ENCODE measurements at places on chromosomes 7 and 10.

DNA sequence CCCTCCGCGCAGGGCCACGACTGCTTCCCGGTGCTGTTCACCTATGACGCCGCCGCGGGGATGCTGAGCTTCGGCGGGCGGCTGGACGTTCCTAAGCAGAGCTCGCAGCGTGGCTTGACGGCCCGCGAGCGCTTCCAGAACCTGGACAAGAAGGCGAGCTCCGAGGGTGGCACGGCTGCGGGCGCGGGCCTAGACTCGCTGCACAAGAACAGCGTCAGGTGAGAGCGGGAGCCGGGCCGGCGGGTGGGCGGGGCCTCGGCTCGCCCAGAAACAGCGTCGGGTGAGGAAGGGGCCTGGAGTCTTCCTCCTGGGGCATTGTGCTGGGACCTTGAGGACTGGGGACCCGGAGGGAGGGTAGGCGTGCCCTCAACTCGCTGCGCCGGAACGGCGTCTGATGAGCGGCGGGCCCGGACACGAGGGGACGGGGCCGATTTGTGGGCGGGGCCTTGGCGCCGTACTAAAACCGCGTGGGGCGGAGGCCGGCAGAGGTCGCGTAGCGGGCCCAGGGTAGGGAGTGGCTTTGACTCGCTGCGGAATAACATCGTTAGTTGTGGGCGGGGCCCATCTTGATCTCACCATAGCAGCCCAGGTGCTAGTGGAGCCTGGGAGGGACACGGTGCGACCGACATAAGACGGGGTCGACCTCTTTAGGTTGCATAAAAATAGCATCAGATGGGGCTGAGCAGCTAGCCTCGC lies 15.6 kb downstream of the PDAP1 start:
- peak; percentile 77 for DNase-seq

GRCh38 chr10:44008270-44008916 lies 359.7 kb upstream of the ZNF32 start:
- DNase-seq, result peak; percentile 17

GRCh38 chr10:70679498-70679897 lies 7.2 kb downstream of the ADAMTS14 start:
- no peak for DNase-seq

- DNase-seq, result peak; percentile 36
Measured at GRCh38 chr7:98133181-98133580, 26.5 kb downstream of the LMTK2 start.

- no peak for DNase-seq
Measured at GRCh38 chr7:981793-982510, 1.0 kb upstream of the CYP2W1 start.

- no peak for DNase-seq
Measured at GRCh38 chr10:17236468-17237148, 8.6 kb downstream of the VIM start.

GRCh38 chr7:135180122-135180521 lies 9.6 kb upstream of the CYREN start:
- no peak for DNase-seq

DNA sequence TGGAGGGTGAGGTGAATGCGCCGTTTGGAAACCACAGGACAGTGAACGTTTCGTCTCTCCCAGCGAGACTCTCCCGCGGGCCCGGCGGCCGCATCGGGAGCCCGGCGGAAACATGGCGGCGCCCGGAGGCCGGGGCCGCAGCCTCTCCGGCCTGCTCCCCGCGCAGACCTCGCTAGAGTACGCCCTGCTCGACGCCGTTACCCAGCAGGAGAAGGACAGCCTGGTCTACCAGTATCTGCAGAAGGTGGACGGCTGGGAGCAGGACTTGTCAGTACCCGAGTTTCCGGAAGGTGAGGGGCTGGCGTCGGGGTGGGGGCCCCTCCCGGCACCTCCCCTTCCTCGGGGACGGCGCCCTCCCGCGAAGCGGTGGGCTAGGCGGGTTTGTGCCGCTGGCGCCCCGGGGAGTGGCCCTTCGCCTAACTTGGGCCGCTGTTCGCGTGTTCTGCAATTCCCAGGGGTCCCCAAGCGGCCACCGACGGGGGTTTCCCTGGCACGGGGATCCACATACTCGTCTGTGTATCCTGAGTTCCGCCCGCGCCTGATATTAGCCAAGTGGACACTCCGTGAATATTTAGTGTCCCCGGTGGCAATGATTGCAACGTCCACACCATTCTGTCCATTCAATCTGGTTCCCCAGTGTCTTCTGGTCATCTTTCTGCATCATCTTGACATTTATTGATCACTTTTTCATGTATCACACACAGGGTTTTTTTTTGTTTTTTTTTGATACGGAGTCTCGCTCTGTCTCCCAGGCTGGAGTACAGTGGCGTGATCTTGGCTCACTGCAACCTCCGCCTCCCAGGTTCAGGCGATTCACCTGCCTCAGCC lies 514 bp downstream of the NHLRC2 start:
- peak; percentile 54 for DNase-seq

DNA sequence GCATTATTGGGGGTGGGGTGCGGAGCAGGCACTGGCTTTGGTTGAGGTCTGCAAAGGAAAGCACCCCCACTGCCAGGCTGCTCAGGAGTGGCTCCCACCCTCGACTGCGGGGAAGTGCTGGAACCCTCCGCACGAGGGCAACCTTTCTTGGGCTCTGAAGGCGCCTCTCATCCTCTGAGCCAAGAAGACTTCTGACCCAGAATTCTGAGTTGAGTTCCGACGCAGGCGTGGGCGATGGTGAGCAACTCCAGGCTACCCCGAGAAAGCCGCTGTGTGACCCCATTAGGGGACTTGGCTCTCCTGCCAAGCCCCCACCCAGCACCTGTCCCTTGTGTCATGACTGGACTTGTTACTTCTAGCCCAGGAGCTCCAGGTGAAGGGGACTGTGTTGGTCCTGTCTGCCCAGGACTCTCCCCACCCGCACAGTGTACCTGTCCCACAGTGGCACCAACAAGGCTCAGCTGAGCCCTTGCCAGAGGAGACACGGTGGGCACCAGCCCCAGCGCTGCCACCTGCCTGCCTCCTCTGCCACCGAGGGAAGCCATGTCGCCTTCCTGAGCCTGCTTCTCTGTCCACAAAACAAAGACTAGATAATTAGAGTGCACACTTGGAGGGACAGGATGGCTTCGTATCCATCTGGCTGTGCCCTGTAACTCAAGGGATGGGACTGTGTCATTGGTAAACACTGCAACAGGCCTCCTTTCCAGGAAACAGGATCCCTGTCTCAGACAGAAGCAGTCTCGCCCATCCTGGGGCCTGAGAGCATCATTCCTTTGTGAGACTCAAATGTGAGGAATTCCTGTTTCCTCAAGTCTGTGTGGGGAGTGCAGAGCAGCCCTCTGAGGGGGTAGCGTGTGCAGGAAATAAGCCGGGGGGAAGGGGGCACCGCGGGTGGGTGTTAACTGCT lies 128.8 kb downstream of the LHPP start:
- no peak for DNase-seq

DNA sequence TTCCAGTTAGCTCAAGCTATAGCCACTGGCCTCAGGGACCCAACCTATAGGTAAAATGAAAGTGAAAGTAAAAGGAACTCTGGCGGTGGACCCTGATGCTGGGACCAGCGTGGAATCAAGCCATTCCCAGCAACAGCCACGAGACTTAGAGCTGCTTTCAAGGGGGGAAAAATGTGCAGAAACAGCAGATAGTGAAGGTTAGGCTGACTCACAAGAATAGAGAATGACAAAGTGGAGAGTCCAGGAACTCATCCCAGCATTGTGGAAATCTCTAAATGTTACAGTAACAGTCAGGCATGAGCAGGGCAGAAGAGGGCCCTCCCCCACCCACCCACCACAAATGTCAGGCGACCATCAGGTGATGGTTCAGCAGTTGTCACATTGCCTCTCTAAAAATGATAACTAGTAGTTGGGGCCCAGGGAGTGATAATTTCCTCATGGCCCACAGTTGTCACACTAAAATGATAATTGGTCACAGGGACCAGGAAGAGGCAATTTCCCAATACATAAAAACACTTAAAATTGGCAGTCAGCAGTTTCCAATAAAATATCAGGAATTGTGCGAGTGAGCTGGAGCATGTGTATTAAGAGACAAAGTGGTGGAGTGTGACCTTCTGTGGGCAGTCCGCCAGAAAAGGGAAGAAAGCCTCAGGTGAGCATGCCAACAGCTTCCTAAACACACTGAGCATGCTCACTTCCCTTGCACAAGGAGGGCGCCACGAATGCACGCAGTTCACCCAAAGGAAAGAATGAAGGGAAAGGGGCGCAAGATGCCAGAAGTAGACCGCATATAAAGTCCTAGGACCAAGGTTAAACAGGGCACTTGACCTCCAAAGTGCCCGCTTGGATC lies 129.8 kb upstream of the PPP1R3A start:
- DNase-seq, result peak; percentile 64

DNA sequence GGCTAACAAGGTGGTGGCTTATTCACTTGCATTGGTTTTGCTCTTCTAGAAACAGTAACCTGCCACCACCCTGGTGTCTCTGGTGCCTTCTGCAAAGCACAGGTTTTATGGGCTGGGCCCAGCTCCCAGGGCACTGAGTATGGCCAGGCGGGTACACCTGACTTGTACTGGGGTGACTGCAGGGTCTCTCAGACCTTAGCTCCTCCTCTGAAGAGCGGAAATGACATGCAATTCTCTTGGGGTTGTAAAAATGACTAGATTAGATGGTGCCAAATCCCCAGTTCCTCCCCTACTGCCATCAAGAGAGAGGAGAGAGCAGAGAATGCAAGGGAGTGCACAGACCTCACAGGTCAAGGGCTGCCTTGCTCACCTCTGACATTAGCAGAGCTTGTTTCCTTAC lies 14.7 kb downstream of the ESYT2 start:
- DNase-seq, result peak; percentile 25

GRCh38 chr10:69481305-69481704 lies 30.0 kb downstream of the TSPAN15 start:
- no peak for DNase-seq

- no peak for DNase-seq
Measured at GRCh38 chr7:101945034-101945758, 127.8 kb downstream of the CUX1 start.

All from choroid plexus epithelial cell (primary cell).